Bladder microvascular endothelial cell (primary cell): ENCODE measurements at places on chromosomes 1 and 21. TPM values are rescaled to one million over a fixed set of nuclear protein-coding genes. Genes with fewer than 3 reads are reported as not detected.

GPR157 gene
- total RNA-seq, result 2.1 and 4.8 TPM in 2 replicates

APCS gene
- not detected in 2 replicates for total RNA-seq

LRRC7 gene
- under 0.01 and 0.19 TPM in 2 replicates for total RNA-seq

CHI3L2 gene
- not detected in 2 replicates for total RNA-seq

SPRR2B gene
- total RNA-seq, result not detected in 2 replicates

EDN2 gene
- not detected in 2 replicates for total RNA-seq

SELE gene
- 12.0 and 57.2 TPM in 2 replicates for total RNA-seq

DNTTIP2 gene
- 13.8 and 27.3 TPM in 2 replicates for total RNA-seq

ATP1A4 gene
- not detected in 2 replicates for total RNA-seq

LCE1F gene
- total RNA-seq, result not detected in 2 replicates

PEA15 gene
- total RNA-seq, result 51.8 and 148 TPM in 2 replicates

RSRP1 gene
- 132 and 193 TPM in 2 replicates for total RNA-seq

CGN gene
- total RNA-seq, result under 0.01 and 0.13 TPM in 2 replicates

TTLL10 gene
- not detected in 2 replicates for total RNA-seq

NR1I3 gene
- not detected in 2 replicates for total RNA-seq

ANGPTL7 gene
- 0.16 TPM in 1 of 2 replicates, not detected in the other for total RNA-seq

ZNF644 gene
- total RNA-seq, result 33.5 and 66.2 TPM in 2 replicates

TMCC2 gene
- 0.81 and 4.3 TPM in 2 replicates for total RNA-seq

CYP2J2 gene
- total RNA-seq, result 0.16 and 0.19 TPM in 2 replicates

PRR9 gene
- not detected in 2 replicates for total RNA-seq

CHIT1 gene
- total RNA-seq, result not detected in 2 replicates

PDE4DIP gene
- 10.7 and 12.6 TPM in 2 replicates for total RNA-seq

MYOM3 gene
- total RNA-seq, result under 0.01 and 0.06 TPM in 2 replicates

TNFRSF4 gene
- 2.1 and 7.7 TPM in 2 replicates for total RNA-seq

BCAR3 gene
- total RNA-seq, result 26.2 and 42.3 TPM in 2 replicates

KIAA0040 gene
- total RNA-seq, result 13.4 and 16.2 TPM in 2 replicates

TCHH gene
- total RNA-seq, result under 0.01 and 0.06 TPM in 2 replicates

CAMSAP2 gene
- total RNA-seq, result 15.7 and 54.7 TPM in 2 replicates

STUM gene
- under 0.01 and 0.57 TPM in 2 replicates for total RNA-seq

CRP gene
- total RNA-seq, result not detected in 2 replicates

OR2G6 gene
- total RNA-seq, result not detected in 2 replicates

PTPN7 gene
- 0.13 and 0.49 TPM in 2 replicates for total RNA-seq

S100A3 gene
- total RNA-seq, result 0.50 and 3.1 TPM in 2 replicates
